ENCODE measurements at places on chromosomes 1 and 21.

GRCh38 chr1:68206848-68207689 lies 25.3 kb downstream of the WLS start:
- no peaks in the 10 kb centered on the region for H3K27me3 ChIP-seq
- H3K27ac ChIP-seq, result no peak overlapping the region
- no peak overlapping the region for H3K4me3 ChIP-seq
- no peak for DNase-seq

- H3K4me3 ChIP-seq, result no peak overlapping the region
- H3K36me3 ChIP-seq, result no peaks in the 10 kb centered on the region
- H3K4me1 ChIP-seq, result no peaks in the 10 kb centered on the region
- no peak for DNase-seq
- no peaks in the 10 kb centered on the region for H3K27me3 ChIP-seq
- H3K27ac ChIP-seq, result no peak overlapping the region
Observed at GRCh38 chr1:243575070-243575469, 275.0 kb downstream of the AKT3 start.

GRCh38 chr1:221832617-221833016 lies 90.7 kb upstream of the DUSP10 start:
- H3K27ac ChIP-seq, result no peak overlapping the region
- no peaks in the 10 kb centered on the region for H3K36me3 ChIP-seq
- H3K4me3 ChIP-seq, result no peak overlapping the region
- DNase-seq, result no peak

DNA sequence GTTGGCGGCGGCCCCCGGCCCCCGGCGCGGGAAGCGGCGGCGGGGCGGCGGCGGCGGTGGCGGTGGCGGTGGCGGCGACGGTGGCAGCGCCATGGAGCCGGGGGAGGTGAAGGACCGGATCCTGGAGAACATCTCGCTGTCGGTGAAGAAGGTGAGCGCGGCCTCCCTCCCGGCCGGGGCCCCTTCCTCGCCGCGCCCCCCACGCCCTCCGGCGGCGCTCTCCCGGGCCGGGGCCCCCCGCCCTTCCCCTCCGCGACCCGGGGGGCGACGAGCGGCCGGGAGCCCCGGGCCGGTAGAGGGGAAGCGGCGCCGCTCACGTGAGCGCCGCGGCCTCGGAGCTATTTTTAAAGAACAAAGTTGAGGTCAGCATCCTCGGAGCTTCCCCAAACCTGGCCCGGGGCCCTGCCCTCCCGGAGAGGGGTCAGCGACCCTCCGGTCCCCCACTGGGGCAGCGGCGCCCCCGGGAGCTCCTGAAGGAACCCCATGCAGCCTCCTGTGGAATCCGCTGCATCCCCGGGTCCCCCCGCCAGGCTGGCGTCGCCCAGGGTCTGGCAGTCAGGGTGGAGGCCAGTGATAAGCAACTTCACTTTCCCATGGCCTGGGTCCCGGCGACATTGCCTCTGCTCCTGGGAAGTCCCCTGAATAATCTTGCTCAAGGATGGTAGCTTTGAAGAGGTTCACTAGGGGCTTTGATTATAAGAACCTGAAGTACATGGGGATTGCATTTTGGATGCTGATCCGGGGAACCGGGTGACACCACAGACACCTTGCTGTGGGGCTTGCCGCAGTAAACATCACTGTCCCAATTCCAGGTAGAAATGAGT lies 560 bp downstream of the PLEKHM2 start:
- H3K4me1 ChIP-seq, result peaks cover 54% of the 10 kb centered on the region
- no peak for DNase-seq
- H3K27ac ChIP-seq, result peak overlapping the region; percentile 93
- peak overlapping the region; percentile 77 for H3K4me3 ChIP-seq

DNA sequence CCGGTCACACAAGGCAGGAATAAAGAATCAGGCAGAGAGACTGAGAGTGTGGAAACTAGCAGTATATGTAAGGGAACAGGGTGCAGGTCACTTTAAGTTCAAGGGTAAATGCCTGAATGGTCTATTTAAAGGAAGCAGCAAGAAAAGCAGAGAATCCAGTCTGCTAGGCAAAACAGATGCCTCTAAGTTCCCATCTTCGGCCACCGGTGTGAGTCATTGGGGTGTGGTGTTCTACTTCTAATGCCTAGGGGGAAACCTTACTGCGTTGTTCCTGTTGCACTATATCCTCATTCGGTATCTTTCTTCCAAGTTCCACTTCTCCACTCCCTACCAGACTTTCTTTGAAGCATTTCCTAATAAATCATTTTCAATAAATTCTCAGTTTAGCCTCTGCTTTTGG lies 259.9 kb downstream of the HHIPL2 start:
- no peaks in the 10 kb centered on the region for H3K4me1 ChIP-seq
- DNase-seq, result no peak
- no peak overlapping the region for H3K27ac ChIP-seq
- H3K4me3 ChIP-seq, result no peak overlapping the region
- H3K36me3 ChIP-seq, result no peaks in the 10 kb centered on the region

- peak within 1 kb of the TSS; percentile 7 for H3K27ac ChIP-seq
- no peaks in the 10 kb centered on the region for H3K27me3 ChIP-seq
- no peaks in the 10 kb centered on the region for H3K36me3 ChIP-seq
- H3K4me3 ChIP-seq, result no peak within 1 kb of the TSS
- no peak for DNase-seq
- no peaks in the 10 kb centered on the region for H3K4me1 ChIP-seq
Observed at GRCh38 chr1:113871597-113872113, at the start of gene PTPN22. Gene PTPN22, minus strand, starts transcription at chr1:113871712.

DNA sequence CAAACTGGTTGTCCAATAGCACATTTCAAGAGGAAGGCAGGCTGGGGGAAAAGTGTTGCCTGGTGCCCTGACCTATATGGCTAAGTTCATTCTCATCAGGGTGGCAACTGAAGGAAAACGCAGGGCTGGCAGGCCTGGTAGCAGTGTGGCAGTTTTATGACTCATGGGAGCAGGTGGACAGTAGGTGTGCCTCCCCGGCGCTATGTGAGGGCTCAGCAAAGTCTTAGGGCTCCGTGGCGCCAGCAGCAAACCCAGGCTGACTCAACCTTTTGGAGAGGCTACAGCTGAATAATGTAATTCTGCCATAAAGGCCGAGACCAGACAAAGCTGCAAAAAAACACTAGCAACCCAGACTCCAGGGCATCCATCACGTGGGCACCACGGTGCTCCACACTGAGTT lies 23.6 kb downstream of the GADD45A start:
- H3K27me3 ChIP-seq, result no peaks in the 10 kb centered on the region
- no peak overlapping the region for H3K27ac ChIP-seq
- no peak overlapping the region for H3K4me3 ChIP-seq

DNA sequence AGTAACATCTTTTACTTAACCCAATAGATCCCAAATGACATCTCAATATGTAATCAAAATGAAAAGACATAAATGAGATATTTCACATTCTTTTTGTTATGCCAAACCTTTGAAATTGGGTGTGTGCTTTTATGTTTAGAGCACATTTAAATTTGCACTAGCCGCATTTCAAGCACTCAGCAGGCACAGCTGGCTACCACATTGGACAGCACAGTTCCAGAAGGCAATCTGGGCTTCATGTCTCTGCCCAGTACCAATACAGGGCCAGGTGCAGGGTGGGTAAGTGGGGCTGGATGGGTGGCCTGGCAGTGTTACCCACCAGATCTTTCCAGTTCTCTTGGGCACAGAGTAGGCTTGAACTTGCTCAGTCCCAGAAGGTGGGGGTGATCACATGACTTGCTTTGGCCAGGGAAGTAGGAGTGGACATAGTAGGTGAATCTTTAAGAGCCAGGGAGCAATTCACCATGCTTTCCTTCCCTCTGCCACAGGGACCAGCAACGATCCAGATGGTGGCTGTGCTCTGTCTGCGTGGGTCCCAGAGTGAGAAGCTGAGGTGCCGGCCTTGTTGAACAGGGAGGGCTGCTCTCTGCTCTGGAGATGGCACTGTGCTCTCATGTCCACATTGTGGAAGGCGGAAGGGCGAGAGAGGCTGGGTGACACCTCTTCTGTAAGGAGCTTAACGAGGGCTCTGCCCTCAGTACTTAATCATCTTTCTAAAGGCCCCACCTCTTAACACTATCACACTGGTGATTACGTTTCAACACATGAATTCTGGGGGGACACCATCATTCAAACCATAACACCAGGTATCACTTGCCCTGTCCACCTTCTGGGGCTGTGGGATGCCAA lies 261.4 kb downstream of the GRIK3 start:
- no peak overlapping the region for H3K27ac ChIP-seq
- H3K4me1 ChIP-seq, result no peaks in the 10 kb centered on the region
- DNase-seq, result no peak
- no peaks in the 10 kb centered on the region for H3K36me3 ChIP-seq
- no peak overlapping the region for H3K4me3 ChIP-seq

DNA sequence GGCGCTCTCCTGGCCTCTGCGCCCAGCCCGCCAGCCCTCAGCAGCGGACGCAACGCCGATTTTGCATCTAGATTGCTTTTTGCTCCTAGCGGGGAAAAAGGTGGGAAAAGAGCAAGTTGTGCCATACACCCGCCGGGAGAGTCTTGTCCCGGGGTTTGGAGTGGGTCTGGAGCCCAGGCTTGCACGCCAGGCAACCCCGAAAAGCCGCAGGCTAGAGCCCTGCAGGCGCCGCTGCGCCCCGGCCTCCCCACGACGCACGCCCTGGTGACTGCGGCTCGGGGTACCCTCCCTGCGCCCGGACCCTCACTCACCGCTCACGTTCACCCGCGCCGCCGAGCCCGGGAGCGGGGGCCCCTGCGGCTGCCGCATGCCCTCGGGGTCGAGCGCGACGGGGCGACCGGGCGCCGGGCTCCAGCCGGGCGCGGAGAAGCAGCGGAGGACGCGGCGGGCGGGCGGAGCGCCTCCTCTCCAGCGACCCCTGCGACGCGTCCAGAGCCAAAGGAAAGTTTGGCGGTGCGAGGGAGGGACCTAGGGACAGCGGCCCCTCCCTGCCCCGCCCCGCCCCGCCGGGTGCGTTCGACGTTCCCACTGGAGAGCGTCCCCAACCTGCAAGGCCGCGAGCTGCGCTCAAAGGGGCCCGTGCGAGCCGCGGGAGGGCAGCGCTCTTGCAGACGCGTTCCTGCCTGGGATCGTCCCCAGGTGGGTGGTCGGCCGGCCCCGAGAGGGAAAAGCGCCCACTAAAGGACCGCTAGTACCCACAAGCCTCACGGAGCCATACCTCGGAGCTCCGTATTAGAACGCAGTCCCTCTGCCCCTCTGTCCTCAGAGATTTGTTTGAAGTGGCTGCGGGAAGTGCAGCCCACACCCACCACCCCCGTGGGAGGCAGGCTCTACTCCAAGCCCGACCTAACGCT lies at the start of gene LPAR3:
Gene LPAR3 (minus strand): TSS at position 502 of the 914 bp plus-strand sequence. CDS start 27,086 bp downstream, outside the sequence.
- no peaks in the 10 kb centered on the region for H3K27me3 ChIP-seq
- H3K4me3 ChIP-seq, result peak within 1 kb of the TSS; percentile 51
- H3K4me1 ChIP-seq, result no peaks in the 10 kb centered on the region
- no peaks in the 10 kb centered on the region for H3K36me3 ChIP-seq
- peak within 1 kb of the TSS; percentile 37 for H3K27ac ChIP-seq
- DNase-seq, result no peak

GRCh38 chr1:216903382-216903740 lies 180.1 kb upstream of the ESRRG start:
- DNase-seq, result no peak
- peaks cover 17% of the 10 kb centered on the region for H3K4me1 ChIP-seq
- no peak overlapping the region for H3K4me3 ChIP-seq
- H3K36me3 ChIP-seq, result no peaks in the 10 kb centered on the region
- H3K27me3 ChIP-seq, result no peaks in the 10 kb centered on the region

GRCh38 chr1:98045767-98046641 lies 125.2 kb upstream of the DPYD start:
- H3K36me3 ChIP-seq, result no peaks in the 10 kb centered on the region
- H3K4me1 ChIP-seq, result no peaks in the 10 kb centered on the region
- no peak for DNase-seq

DNA sequence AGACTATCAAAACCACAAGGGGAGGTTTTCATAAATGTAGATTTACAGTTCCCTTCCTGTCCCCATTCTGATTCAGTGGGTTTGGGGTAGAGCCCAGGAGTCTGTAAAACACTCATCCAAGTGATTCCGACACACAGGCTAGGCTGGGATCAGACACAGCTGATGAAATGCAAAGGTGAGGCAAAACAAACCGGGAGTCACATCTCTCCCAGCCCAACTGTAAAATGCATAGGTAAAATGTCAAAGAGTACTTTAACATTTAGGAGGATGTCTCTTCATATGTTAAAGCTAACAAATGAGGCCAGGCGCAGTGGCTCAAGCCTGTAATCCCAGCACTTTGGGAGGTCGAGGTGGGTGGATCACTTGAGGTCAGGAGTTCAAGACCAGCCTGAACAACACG lies 45.0 kb downstream of the ZNF281 start:
- H3K4me3 ChIP-seq, result no peak overlapping the region
- H3K27ac ChIP-seq, result no peak overlapping the region
- no peaks in the 10 kb centered on the region for H3K27me3 ChIP-seq
- no peak for DNase-seq
- no peaks in the 10 kb centered on the region for H3K36me3 ChIP-seq

GRCh38 chr1:157288492-157288891 lies 150.3 kb upstream of the ETV3 start:
- H3K36me3 ChIP-seq, result no peaks in the 10 kb centered on the region
- peak; percentile 44 for DNase-seq
- no peak overlapping the region for H3K27ac ChIP-seq
- no peak overlapping the region for H3K4me3 ChIP-seq
- no peaks in the 10 kb centered on the region for H3K27me3 ChIP-seq

GRCh38 chr1:183139281-183139942 lies 46.7 kb upstream of the LAMC2 start:
- no peaks in the 10 kb centered on the region for H3K27me3 ChIP-seq
- no peak for DNase-seq
- peaks cover 14% of the 10 kb centered on the region for H3K4me1 ChIP-seq
- H3K4me3 ChIP-seq, result no peak overlapping the region
- H3K27ac ChIP-seq, result no peak overlapping the region
- peaks cover 57% of the 10 kb centered on the region for H3K36me3 ChIP-seq

DNA sequence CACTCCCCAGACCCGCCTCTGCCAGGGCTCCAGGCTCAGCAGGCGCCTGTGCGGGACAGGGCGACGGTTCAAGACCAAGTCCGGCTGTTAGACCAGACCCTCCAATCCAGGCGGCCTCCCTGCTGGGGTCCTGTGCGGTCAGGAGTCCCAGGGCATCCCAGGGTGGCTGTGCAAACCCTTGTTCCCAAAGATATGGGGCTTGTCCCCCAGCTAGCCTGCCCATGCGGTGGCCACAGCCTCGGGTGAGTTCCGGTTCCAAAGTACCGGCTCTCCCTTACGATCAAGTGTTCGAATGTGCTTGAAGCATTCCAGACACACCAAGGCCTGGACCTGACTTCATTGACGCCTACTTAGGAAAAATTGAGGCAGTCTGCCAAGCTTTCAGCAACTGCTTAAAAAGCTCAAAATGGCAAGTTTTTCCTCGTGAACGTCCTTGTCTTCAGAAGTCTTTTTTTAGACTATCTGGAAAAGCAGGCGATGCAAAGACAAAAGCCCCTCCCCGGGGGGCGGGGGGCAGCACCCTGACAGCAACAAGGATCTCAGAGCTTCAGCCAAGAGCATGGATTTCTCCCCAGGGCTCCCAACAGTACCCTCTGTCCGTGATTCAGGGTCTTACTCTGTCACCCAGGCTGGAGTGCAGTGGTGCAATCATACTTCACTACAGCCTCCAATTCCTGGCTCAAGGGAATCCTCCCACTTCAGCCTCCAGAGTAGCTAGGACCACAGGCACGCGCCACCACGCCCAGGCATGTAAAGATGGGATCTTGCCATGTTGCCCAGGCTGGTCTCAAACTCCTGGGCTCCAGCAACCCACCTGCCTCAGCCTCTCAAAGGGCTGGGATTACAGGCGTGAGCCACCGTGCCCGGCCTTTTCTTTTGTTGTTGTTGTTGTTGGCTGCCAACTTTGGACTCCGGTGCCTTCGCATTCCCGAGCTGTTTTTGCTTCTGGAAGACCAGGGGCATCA lies 2.3 kb downstream of the FAAP20 start:
- peak overlapping the region; percentile 85 for H3K27ac ChIP-seq
- H3K4me1 ChIP-seq, result peaks cover 60% of the 10 kb centered on the region
- H3K36me3 ChIP-seq, result no peaks in the 10 kb centered on the region
- H3K4me3 ChIP-seq, result peak overlapping the region; percentile 4

Data from right atrium auricular region (tissue), 2 donors.